ENCODE measurements at places on chromosomes 1 and 21.

DNA sequence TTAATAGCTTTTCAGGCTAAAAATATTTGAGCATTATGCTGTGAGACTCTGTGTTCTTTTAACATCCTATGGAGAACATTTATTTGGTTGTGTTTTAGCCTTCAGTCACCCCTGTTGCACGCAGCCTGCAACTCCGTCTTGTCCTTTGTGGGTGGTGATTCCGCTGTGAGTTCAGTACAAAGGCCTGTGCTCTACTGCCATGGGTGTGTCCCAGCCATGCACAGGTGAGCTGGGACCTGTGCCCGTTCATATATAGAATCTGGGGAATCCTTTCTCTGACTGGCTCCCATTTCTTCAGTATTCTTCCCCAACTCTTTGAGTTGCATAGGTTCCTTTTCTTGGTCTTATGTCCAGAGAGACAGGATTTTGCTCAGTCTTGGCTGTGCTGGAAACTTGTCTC is 61.4 kb downstream of the ACTL8 start:
- DNase-seq, result no peak

DNA sequence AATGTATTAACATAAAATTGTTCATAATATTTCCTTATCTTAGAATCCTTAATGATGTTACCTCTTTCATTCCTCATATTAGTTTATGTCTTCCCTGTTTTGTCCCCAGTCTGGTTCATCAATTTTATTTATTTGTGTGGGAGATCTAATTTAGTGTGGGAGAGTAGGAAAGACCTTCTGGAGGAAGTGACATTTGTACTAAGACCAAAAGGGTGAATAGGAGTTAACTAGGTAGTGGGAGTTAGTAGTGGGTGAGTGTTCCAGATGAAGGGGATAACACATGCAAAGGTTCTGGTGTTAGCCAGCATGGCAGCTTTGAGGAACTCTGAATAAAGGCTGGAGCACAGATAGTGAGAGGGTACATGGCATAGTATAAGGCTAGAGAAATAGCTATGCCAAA is 21.4 kb downstream of the RASAL2 start:
- no peak for DNase-seq

GRCh38 chr1:52239708-52240001 is 97.8 kb downstream of the ZFYVE9 start:
- DNase-seq, result no peak

DNA sequence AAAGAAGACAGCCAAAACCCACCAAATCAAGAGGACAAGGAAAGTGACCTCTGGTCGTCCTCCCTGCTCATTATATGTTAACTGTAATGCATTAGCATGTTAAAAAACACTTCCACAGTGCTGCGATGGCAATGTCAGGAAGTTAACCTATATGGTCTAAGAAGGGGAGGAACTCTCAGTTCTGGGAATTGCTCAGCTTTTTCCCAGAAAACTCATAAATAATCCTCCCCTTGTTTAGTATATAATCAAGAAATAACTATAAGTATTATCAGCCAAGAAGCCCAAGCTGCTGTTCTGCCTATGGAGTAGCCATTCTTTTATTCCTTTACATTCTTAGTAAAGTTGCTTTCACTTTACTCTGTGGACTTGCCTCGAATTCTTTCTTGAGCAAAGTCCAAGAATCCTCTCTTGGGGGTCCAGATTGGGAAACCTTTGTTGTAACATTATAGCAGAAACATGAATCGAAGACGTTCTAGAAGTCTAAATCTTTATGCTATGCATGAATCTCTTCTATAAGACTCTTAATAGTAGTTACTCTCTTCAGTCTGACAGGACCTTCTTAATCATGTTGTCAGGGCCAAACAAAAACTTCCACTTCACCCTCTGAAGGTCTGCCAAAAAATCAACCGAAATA is 110.0 kb upstream of the VANGL1 start:
- no peak for DNase-seq

GRCh38 chr1:195686764-195687163 is 921.5 kb downstream of the KCNT2 start:
- DNase-seq, result no peak

GRCh38 chr21:26961698-26962097 is 5.2 kb downstream of the ADAMTS5 start:
- DNase-seq, result no peak

DNA sequence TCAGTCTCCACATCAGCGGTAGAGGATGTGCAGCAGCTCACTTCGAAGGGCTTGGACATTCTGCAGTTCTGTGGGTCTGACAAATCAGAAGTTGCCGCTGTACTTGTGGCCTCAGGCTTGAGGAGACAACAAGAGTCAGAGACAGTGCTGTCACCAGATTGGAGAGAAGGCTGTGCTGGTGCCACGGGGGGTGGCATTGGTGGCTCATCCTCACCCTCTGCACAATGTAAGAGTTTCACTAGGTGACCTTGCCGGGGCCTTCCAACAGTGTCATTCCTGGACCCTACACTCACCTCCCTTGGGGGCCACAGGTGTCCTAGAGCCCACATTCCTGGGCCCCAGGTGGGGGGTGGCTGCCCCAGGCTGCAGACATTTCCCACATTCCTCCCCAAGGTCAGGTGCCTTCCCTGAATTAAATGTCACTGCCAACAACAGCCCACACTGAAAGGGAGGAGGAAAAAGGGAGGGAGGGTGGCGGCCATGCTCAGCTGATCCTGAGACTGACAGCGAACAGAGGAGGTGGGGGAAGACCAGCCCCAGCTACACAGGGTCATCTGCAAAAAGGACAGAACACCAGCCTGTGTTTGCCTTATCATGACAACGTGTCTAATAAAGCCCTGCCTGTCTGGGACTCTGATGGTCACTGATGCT is 46.4 kb downstream of the TMCC2 start:
- DNase-seq, result no peak
